ENCODE measurements at places on chromosomes 6 and 20.

DNA sequence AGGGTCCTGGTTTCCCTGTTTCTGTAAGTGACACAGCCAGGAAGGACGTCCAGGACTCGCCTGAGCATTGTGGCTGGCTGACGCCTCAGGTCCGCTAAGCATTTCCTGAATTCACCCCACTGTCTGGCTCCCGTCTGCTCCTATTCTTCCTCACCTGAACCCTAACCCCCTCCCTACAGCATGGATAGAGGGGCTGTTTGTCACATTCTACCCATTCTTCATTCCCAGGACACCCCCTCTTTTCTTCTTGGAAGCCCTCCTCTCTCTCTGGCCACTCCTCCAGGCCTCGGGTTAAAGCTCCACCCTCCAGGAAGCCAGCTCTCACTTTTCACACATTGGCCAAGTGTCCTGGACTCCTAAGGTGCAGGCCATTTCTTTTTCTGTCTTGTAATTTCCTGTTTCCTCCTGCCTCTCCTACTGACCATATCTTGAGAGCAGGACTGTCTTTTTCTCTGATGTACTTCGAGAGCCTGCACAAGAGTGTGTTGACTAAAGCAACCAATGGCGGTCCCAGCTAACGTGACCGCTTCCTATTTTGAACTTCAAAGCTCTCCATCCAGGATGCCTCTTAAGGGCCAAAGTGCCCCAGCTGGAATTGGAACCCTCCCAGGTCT lies 24.2 kb upstream of the MYMX start:
- no peak for DNase-seq

DNA sequence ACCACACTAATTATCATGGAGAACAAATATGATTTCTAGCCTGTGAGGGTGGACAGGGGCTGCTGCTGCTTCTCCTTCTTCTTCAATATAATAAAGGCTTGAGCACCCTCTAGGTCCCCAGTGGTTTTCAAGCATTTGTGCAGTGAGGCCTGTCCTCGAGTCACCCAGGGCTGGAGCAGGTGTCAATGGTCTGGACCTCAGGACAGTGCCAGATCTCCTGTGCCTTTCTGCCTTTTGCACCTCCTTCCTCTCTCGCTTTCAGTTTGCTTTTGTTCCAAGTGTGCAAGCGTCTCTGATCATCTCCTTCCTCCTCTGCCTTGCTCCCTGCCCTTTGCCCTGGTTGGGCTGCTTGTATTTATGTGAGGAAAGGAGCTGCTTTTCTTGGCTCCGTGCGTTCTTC lies 152.2 kb upstream of the SYNDIG1 start:
- no peak for DNase-seq

DNA sequence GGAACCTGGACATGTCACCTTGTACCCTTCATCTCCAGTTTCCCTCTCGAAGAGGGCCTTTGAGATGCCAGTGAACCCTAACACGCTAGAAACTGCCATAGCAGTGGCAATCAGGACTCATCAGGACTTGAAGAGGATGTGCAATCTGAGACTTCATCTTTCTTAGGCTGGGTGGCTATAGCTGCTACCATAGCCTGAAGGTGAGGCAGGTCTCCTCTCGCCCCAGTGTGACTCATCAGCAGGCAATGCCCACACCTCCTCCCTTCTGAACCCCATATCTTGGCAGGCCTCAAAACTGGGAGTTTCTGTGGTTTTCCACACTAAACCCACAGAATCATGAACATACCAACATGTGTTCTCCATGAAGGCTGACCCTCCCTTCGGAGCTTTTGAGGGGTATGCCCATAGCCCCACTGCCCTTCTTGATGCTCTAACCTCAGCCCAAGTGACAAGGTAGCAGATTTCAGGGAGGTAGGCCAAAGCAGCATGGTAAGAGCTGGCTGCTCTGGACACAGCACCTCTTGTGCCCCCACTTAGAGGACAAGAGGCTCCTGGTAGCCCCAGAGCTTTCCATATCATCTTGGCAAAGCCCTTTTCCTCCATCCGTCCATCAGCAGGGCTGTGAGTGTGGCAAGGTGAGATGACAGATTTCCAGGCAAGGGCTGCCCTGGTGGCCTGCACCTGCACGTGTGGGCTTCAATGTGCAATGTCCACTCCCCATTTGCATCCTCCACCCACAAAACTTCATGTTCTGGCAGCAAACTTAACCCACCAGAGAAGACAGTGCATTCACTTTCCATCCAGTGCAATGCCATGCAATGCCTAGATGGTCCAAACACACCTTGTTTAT lies 2.6 kb downstream of the BLCAP start:
- no peak for DNase-seq

DNA sequence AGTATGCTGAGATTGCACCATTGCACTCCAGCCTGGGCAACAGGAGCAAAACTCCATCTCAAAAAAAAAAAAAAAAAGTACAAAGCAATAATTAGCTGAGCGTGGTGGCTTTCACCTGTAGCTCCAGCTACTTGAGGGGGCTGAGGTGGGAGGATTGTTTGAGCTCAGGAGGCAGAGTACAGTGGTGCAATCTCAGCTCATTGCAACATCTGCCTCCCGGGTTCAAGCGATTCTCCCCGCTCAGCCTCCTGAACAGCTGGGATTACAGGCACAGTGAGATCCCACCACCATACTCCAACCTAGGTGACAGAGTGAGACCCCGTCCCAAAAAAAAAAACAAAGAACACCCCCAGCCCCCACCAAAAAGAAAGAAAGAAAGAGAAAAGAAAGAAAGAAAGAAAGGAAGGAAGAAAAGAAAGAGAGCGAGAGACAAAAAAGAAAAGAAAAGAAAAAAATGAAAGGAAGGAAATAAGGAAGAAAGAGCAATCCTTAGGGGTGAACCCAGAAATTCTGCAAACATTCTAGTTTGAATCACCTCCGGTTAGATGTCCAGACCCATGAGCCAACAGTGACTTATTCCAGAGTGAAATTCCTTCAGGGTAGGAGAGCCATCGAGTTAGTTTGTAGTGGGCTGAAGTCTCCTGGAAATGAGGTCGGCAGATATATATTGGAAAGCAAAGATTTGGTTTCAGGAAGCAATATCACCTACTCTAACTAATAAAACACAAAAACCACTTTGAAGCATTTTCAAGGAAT lies 3.2 kb upstream of the RIPOR3 start:
- DNase-seq, result no peak

DNA sequence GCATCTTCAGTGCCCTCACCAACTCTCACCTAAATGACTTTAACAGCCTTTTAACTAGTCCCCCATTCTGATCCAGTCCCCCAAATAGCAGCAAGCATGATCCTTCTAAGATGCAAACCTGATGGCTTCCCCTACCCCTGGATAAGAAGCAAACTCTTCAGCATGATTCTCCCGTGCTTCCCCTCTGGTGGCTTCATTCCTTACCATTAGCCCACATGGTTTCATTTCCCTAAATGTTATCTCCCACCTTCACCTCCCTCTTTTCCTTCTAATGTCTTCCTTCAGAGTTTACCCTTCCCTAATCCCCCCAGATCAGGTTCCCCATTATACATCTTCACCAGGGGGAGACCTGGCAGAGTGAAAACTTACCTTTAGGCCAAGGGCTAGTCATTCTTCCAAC lies 4.0 kb upstream of the RAB5IF start:
- DNase-seq, result no peak

- DNase-seq, result no peak
These were observed 107.3 kb downstream of the PRND start for GRCh38 chr20:4828830-4829513.

DNA sequence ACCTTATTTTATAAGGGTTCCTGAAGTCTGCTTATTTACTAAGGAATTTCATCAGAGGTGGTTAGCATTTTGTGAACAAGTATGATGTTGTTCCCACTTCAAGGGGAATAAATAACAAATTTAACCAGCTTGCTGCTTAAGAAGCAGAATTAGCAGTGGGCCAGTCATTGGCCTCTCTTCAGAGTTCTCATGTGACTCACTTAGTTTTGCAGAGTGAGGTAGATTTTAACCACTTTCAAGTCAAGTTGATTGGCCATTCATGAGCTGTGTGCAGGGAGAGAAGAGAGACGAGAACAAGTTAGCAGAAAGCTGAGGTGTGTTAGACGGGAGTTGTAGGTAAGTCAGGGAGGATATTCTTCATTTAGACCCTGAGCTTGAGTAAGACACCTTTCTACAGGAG lies 18.1 kb downstream of the TOP1 start:
- DNase-seq, result no peak

DNA sequence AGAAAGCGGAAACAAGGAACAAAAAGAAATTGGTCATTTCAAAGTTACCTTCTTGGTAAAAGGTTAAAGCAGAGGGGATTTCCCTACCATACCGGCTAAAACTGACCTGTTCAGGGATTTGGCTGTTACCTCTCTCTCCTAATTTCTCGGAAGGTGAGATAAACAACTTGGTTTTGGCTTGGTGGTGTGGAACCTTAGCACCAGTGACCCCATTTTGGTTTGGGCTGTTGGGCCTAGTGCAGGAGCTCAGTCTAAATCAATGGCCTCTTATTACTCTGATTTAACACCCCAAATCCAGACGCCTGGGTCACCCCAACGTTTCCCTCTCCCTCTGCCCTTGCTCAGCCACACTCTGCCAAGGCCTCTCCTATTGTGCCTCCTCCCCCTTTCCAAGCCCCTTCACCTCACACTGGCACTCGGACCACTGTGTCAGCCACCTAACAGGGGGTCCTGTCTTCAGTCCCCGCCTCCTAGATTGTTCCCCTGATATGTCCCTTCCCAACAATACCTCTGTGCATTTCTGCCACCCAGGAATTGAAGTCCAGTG lies 8.3 kb downstream of the NCR2 start:
- no peak for DNase-seq

- no peak for DNase-seq
These were observed 311.2 kb downstream of the ARHGAP18 start for GRCh38 chr6:129398764-129399163.

DNA sequence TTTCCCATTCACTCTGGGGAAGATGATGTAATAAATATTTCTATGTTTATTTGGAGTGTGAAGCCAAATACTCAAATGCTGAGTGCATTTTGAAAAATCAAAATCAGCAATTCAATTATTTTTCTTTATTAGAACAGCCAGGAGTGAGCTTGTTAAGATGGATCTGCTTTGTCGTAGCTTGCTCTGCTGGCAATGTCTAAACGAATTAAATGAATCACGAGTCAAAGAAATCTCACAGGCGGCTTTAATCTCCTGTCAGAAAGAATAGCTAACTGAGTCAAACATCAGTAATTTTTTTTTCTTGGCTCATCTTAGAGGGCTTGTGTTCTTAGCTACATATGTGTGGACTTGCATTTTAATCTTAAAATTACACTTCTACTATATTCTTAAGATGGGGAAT lies 100.2 kb upstream of the HMGN3 start:
- no peak for DNase-seq

DNA sequence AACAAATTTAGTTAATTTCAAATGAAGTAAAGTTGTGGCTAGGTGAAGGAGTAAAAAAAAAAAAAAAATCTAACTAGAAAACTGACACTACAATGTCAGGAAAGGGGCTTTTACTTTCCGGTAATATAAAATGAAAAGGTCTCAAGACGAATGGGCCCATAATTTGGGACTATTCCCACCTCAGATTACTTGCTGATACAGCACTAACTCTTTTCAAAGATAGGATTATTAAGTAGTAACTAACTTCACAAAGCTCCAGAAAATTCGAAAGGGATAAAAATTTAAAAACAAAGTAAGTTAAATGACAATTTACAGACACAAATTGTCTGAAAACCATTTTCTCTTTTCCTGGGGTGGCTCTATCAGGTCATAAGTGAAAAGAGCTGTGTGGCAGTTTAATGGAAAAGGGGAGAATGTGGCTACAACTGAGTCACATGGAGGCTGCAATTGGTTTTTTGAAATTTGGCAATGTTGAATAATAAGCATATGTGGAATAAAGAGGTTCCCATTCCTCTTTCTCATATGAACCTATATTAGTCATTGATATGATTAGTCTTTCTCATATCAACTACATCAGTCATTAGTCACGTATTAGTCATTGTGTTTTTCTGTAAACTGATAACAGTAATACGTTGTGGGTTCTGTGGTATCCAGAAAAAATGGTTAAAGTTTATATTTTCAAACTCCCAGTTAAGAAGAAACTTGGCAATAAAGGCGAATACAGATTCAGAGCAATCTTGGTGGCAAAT lies 78.0 kb downstream of the RWDD2A start:
- DNase-seq, result no peak

GRCh38 chr6:33699739-33700138 lies 11.8 kb downstream of the UQCC2 start:
- DNase-seq, result no peak

DNA sequence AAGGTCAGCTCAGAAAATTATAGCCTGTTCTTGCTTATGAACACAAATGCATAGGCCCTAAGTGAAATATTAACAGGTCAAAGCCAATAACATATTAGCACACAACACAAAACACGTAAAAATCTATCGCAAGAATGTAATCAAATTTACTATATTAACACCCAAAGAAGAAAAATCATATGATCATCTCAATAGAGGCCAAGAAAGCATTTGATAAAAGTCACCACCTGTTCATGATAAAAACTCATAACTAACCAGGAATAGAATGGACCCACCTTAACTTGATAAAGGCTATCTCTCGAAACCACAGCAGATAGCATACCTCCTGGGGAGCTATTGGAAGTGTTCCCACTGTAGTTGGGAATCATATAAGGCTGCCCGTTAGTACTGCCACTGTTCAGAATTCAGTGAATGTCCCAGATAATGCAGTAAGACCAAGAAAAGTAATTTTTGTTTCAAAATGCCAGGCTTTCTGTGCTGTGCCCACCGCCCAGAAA lies 21.6 kb downstream of the POFUT1 start:
- no peak for DNase-seq

- no peak for DNase-seq
These were observed 90.4 kb downstream of the YTHDF1 start for GRCh38 chr20:63125581-63125837.

DNA sequence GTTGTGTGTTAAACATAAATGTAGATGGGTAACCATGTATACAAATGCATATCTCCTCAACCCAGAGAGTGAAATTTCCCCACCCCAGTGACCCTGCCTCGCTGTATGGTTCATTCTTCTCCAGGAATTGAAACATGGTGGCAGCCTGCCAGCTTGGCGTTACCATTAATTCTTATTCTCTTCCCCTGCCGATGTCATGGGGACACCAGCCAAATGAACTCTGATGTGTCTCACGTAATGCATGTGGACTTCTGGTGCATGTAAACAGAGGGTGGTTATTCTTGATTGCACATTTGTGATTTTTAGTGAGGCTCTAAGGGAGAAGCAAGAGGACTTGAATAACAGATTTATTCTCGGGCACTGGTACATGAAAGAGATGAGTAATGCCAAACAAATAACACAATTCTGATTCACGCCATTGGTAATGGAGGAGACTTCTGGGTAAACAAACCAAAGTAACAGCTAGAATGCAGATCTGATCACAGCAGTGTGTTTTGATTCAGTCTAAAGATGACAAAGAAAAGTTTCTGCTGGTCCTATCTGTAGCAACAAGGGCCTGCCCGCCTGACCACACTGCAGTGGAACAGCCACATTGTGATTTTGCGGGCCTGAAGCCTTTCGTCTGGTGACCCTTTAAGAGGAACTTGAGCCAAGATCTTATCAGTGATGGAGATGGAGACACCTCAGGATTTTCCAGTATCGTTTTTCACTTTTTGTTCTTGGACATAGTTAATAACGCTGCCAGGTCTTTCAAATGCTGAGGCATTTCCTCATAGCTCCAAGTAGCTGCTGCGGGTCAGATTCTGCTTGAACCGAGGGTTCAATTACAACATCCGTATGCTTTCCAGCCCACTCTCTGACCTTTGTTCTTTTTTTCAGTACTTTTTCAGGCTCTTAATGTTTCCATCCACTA lies 171.8 kb upstream of the AKAP12 start:
- no peak for DNase-seq
